ENCODE measurements at places on chromosomes 3 and 15.

- no peak for DNase-seq
Measured at GRCh38 chr3:32630266-32630665, 54.7 kb upstream of the CNOT10 start.

DNA sequence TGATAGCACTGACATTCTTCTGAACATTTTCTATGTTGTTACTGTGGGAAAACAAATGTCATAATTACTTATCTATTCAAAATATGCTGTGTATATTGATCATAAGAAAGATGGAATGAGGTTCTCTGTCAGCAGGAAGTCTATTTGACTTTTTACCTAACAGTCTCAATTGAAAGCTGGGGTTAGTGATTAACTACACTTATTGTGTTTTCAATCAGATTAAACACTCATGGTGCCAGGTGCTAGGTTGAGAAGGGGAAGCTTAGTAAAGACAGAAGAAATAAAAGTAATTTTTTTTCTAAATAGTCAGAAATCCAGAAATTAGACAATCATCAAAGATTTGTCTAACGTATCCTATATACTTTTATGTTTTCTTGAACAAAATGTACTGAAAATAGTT, 281.0 kb upstream of the NR2E3 start:
- no peak for DNase-seq

- DNase-seq, result no peak
Measured at GRCh38 chr15:78107471-78107870, 15.1 kb downstream of the SH2D7 start.

DNA sequence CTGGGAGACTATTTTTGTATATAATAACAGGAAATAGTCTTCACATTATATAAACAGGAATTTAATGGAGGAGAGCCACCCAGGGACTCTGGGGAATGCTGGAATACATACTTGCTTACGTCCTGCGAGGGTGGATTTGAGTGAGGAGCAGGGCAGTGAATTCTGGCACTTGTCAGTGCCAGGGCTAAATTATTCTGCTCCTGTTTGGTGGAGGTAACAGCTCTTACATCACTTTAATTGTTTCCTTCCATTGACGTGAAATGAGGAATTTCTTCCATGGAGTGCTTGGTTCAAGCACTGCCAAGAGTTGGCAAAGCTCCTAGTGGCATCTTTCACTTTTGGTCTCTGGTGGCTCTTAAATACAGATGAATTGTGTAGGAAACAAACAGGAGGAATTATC, 94.1 kb upstream of the GOLGA8J start:
- no peak for DNase-seq

DNA sequence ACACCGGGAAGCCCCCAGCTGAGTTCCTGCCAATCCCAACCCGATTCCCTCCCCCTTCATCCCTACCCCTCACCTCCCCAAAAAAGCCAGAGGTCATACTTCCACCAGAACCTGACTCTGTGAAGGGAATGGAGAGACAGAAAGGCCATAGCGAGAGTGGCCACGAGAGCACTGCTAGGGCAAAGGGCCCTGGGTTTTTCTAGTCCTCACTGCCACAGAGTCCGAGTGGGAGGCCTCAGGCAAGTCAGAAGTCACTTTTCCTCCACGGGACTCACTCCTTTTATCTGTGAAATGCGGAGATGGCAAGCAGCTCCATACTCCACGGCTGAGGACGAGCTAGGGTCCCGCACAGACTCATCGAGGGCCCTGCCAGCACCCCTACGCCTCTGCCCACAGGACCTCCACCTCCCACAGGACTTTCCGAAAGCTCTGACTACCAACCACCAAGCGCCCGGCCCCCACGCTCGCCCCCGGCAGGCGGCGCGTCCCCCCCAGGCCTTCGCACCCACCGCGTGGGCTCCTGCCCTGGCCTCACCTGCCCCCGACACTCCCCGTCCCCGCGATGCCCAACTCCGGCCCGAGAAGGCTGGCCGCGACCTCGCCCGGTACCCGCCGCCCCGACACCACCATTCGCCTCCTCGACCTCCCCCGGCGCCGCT, 792 bp downstream of the ATP13A3 start:
- peak; percentile 34 for DNase-seq

DNA sequence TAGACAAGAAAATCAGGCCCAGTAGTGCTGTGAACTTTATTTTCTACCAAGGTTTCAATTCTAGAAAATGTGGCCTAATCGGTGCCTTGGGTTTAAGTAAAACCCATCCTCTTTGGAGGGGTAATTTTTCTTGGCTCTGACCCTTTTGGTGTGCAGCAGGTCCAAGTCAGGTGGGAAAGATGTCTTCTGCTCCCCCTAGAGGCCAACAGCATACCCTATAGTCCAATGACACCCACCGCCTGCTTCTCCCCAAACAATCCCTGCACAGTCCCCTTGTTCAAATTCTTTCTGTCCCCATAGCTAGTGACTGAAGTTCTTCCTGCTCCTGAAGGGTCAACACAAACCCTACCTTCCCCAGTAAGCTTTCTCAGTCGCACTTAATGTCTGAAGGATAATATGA, 261.8 kb upstream of the GOLGA6L4 start:
- no peak for DNase-seq

DNA sequence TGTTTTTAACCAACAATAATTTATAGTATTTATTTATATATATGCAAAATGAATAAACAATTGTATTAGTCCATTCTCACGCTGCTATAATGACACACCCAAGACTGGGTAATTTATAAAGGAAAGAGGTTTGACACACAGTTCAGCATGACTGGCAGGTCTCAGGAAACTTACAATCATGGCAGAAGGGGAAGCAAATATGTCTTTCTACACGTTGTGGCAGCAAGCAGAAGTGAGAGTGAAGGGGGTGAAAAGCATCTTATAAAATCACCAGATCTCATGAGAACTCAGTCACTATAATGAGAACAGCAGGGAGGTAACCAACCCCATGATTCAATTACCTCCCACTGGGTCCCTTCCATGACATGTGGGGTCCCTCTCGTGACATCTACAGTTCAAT, 162.8 kb upstream of the SLITRK3 start:
- DNase-seq, result no peak

DNA sequence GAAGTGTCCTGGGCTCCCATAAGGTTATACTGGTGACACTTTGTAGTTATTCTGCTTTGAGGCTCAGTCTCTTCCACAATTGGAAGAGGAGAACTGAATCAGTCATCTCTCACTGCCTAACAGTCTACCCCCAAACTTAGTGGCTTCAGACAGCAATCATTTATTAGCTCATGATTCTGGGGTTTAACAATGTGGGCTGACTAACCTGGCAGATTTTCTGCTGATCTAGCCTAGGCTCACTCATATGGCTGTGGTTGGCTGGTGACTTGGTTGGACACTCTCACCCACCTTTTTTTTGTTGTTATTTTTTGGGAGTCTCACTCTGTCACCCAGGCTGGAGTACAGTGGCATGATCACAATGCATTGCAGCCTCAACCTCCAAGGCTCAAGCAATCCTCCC, 7.1 kb downstream of the GPD1L start:
- no peak for DNase-seq
